ENCODE measurements at places on chromosomes 7 and 10.

- DNase-seq = no peak
These were observed 8.5 kb upstream of the ANKRD61 start for GRCh38 chr7:6022707-6023106.

GRCh38 chr7:105773030-105773460 lies 103.4 kb downstream of the ATXN7L1 start:
- DNase-seq = no peak

DNA sequence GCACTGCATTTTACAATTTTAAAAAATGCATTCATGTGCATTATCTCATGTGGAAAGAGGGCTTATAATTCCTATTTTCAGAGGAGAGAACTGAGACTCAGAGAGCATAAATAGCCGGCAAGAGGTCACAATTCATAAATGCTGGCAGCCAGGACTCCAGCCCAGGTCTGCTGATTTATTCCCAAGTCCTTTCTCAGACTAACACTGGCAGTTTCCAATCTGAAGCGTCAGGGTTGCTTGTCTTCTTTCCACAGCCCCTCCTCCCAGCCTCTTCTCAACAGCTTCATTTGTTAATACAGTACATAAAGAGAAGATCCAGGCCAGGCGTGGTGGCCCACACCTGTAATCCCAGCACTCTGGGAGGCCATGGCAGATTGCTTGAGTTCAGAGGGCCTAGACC lies 108.9 kb downstream of the PARD3 start:
- DNase-seq = no peak

GRCh38 chr7:106646256-106646655 lies 14.7 kb downstream of the CCDC71L start:
- DNase-seq = no peak

GRCh38 chr7:66837007-66837406 lies 84.0 kb upstream of the TMEM248 start:
- DNase-seq = no peak

DNA sequence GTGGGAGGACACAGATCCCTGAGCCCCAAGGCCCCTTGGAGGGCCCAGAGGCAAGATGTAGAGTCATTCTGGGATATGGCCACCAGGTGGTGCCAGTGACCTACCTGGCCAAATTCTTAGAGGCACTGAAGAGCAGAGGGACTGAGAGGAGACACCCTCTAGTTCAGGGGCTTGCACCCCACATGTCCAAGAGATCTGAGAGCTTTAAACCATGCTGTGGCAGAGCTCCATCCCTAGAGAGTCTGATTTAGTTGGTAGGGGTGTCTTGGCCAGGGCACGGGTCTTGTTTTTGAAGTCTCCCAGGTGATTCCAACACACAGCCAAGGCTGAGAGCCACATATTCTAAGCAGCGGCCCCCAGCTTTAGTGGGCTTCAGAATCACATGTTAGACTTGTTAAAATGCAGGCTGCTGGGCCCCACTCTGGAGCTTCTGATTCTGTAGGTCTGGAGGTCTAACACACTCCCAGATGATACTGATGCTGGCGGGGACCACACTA lies 52.5 kb downstream of the PRF1 start:
- no peak for DNase-seq

GRCh38 chr7:55132890-55133551 lies 114.2 kb downstream of the EGFR start:
- DNase-seq = no peak

GRCh38 chr7:208816-209215 lies 16.4 kb downstream of the FAM20C start:
- DNase-seq = no peak

DNA sequence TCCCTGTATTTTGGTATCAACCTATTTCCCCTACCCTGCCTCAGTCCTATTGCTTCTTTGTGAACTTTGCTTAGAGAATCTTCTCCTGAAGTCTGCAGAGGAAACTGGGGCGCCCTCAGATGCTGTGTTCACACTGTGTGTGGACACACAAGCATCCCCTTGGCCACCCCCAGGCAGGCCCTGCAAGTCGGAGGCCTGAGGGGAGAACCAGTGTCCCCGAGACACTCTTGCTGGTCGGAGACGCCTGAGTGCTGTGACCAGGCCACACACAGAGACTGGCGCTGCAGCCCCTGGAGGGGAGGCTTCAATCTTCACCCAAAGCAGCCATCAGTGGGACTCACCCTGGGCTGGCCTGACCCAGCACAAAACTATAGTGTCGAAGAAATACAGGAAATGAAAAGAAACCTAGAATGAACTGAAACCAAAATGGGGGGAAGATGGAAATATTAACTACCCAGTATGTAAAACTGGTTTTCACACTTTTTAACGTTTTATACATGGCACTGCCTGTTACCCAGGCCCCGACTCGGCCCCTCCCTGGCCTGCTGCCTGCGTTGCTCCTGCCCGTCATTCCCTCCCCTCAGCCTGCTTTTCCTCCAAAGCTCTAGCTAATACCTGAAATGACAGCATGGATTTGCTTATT lies 48.4 kb upstream of the FAM20C start:
- no peak for DNase-seq

DNA sequence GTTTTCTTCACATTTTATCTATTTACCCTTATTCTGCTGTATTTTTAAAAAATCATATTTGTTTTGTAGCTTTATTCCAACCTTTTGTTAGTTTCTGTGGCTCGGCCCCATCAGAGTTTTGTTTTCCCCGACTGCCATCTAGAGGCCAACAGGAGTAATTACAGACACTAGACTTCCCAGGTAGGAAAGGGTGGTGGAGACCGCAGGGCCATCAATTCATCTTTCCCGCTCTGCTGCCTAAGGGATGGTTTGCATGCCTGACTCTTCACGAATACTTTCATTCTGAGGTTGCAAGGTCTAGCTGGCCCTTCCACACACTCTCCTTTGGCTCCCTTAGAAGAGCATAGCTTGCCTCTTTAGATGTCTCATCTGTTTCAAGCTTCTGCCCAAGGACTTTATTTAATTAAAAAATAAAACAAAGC lies 38.3 kb downstream of the LYZL2 start:
- DNase-seq = peak; percentile 19

GRCh38 chr7:35652124-35652523 lies 42.8 kb downstream of the HERPUD2 start:
- no peak for DNase-seq

- DNase-seq = no peak
These were observed 120.2 kb upstream of the TMEM229A start for GRCh38 chr7:124152859-124153692.

- peak; percentile 13 for DNase-seq
These were observed 265.6 kb upstream of the FOXK1 start for GRCh38 chr7:4416396-4417056.

GRCh38 chr7:135150072-135150782 lies 2.4 kb downstream of the TMEM140 start:
- no peak for DNase-seq

GRCh38 chr10:27607591-27607990 lies 103.5 kb downstream of the RAB18 start:
- DNase-seq = no peak

DNA sequence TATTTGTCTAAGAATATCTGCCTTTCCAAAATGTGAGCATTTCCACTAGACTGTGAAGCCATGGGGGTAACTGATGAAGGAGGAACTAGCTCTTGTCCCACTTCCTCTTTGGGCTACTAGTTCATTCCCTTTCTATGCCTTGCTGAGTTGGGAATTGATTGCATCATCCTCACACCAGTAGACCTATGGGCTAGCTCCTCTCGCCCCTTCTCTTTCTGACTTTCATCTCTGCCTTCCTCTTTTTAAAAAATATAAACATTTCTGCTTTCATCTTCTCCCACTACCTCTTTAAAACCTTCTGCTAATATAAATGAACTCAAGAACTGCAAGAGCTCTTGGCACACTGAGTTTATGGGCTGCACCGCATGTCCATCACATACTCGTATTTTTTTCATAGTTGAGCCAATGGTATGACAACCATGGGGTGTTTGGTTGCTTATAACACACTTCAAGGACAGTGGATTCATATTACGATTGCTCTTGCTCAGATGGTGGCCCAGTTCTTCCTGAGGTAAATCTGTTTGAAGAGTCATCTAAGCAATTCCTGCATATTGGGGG lies 182.0 kb downstream of the REEP3 start:
- no peak for DNase-seq

DNA sequence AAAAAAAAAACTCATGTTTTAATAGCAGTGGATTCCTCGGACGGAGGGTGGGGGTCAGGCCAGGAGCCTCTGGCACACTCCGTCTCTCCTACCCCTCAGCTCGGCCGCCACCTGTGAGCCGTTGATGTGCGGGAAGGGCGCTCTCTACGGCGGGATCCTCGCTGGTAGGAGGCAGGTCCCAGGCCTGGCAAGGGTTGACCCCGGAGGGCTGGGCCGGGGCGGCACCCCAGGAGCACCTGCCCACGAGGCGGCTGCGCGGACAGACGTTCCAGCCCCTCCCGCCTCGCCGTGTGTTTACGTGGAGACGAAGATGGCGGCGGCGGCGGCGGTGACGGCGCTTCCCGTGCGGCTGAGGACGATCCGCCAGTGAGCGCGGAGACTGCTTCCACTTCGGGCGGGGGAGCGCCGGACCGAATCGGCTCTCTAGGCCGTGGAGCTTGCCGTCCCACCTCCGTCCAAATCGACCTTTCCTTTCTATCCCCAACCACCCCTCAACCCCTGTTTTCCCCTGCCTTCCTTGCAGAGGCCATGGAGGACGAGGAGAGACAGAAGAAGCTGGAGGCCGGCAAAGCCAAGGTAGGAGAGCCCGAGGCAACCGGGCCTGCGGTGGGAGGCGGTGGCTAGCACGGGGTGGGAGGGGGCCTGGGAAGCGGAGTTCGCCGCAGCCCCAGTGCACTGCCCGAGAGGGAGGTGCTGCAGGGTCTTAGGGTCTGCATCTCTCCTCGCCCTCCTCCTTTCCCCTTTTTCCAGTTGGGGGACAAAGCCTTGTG lies at the start of gene AKAP9:
TSS of gene AKAP9 (plus strand) at position 291 of the 770 bp plus-strand sequence. CDS start at position 529, 238 bp downstream.
- DNase-seq = peak; percentile 68

GRCh38 chr7:98802088-98802780 lies 67.6 kb downstream of the TMEM130 start:
- no peak for DNase-seq

- no peak for DNase-seq
These were observed 8.0 kb downstream of the AKR1B10 start for GRCh38 chr7:134535272-134535918.

GRCh38 chr7:129947701-129948100 lies 5.1 kb downstream of the UBE2H start:
- DNase-seq = no peak

- no peak for DNase-seq
These were observed 2.3 kb downstream of the DNTT start for GRCh38 chr10:96306516-96306915.

DNA sequence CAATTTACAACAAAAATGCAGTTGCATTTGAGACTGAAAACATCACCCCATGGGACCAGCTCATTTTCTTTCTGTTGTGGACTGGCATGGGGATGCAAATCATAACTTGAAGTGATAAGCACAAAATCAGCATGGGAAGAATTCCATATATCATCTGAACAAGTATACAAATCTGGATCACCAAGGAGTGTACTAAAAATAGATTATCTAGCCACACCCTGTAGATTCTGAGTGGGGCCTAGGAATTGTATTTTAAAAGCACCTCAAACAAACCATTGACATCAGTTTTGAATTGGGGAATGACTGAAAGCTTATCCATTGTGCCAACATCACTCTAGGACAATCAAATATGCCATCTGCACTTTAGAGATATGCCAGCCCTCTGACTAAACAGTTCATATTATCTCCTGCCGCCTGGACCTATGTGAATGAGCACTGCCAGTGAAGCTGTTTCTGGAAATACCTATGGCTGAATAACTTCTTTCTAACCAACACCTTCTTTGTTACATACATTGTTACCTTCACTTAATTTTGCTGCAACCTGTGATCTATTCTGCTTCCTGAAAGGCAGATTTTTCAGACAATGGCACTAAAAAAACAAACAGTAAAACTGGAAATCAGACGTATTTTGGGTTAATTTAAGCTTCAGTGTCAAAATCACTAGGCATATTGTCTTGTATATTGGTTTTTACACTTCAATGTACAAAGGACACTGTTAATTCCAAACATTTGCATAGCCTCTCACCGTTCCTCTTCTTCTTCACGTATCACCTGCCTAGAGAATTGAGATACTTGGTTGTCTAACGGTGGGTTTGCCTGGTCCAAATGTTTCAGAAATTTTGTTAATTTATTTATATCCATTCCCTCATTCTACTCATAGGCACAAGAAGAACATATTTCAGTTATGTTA lies 42.4 kb upstream of the HGF start:
- no peak for DNase-seq

- no peak for DNase-seq
These were observed 39.2 kb downstream of the KIF5B start for GRCh38 chr10:32017044-32017443.

DNA sequence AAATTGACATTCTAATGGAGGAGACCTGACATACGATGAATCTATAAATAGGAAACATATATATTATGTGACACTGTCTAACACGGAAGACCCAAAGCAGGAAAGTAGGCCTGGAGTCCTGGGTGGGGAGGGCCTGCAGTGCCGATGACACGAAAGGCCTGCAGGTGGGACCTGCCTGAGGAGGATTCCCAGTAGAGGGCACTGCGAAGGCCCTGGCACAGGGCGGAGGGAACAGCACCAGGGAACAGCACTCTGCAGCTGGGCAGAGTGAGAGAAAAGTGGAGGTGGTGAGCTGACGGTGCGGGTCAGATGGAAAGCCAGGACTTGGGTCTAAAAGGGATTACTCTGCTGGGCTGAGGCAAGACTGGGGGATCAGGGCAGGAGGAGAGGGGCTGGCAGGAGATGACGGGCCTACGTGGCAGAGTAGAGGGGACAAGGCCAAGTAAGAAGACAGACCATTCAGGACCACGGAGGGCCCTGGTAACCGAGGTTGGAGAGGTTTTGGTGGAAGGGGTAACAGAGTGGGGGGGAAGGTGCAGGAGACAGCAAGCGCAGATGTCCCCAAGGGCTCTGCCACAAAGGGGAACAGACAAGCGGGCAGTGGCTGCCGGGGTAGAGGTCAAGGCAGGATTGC lies 8.1 kb downstream of the ZNF746 start:
- DNase-seq = no peak

- DNase-seq = no peak
These were observed 14.3 kb upstream of the NOM1 start for GRCh38 chr7:156935250-156935649.

Measured in NCI-H1048 (cell line).